T-helper 1 cell (primary cell): ENCODE measurements at places on chromosomes 6 and 20.

DNA sequence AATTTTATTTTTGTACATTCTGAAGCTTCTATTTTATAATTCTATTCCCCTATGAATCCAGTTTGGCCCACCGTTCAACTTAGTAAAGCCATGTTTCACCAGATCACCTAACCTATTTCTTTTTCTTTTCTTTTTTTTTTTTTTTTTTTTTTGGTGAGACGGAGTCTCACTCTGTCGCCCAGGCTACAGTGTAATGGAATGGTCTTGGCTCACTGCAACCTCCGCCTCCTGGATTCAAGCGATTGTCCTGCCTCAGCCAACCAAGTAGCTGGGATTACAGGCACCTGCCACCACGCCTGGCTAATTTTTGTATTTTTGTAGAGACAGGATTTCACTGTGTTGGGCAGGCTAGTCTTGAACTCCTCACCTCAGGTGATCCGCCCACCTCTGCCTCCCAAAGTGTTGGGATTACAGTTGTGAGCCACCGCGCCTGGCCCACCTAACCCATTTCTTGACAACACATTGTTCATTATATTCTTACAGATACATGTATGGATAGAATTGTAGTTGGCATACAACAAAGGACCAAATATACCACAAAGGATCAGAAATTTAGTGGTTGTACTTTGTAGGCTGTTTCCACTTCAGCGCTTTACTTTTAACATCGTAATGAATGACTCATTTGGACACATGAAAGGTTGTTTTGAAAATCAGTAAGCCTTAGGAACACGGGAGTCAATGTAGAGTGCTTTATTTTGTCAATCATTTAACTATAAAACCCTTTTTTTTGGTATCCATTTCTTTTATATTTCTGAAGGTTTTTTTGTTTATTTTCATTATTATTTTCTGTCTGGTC is 63.2 kb downstream of the GJA1 start:
- no peak for DNase-seq

GRCh38 chr20:8720089-8720488 is 348.8 kb upstream of the PLCB4 start:
- DNase-seq, result no peak

GRCh38 chr6:131366223-131366622 is 206.8 kb upstream of the ARG1 start:
- DNase-seq, result no peak

- no peak for DNase-seq
Measured at GRCh38 chr6:2737885-2738284, 12.8 kb downstream of the MYLK4 start.

DNA sequence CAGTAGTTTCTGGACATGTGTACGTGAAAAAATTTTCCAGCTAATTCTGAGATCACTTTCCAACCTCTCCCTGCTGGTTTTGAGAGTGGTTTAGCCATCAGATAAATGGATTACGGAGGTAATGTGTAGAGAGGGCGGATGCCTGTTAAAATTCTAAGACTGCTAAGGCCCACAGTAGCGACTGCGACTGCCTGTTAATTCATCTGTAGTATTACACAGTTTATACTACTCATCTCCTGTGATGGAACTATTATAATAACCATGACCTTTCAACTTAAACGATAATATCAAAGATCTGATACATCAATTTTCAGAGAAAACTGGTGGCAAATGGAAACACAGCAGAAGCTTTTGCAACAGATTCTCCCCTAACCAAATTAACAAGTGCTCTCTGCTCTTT is 102.3 kb downstream of the IRF4 start:
- no peak for DNase-seq

DNA sequence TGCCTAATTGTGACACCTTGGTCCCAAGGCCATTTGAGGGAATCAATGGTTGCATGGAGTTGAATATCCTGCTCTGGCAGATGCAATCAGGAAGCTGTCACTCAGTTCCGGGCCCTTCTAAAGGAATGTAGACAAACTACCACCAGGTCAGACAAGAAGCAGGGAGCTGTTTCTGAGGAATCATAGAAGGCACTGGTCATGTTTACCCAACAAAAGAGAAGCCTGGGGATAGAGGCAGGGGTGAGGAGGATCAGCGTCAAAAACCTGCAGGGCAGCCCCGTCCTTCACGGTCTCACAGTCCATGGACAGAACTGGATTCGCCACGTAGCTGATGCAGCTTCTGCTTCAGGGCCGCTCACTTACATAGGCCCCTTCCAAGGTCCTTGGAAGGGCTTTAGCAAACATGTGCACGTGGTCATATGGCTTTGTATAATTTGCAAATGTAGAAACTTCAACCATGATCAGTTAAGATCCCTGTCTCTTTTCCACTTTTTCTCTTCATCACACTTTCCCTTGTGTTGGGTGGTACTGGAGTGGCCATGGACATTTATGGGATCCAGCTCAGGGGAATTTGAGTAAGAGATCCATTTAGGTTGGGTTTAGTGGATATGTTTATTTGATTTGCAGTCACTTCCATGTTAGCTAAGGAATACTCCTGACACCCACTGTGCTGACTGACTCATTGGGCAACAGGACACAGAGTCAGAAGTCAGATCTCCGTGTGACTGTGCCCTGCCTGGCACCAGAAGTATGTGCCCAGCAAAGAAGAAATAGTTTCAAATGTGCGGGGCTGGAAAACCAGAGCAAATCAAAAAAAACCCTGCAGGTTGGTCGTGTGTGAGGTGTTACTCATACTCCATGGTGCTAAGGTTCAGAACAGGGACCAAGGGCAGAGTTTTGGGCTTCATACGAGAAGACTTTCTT is 60.0 kb upstream of the ZFAND3 start:
- no peak for DNase-seq

DNA sequence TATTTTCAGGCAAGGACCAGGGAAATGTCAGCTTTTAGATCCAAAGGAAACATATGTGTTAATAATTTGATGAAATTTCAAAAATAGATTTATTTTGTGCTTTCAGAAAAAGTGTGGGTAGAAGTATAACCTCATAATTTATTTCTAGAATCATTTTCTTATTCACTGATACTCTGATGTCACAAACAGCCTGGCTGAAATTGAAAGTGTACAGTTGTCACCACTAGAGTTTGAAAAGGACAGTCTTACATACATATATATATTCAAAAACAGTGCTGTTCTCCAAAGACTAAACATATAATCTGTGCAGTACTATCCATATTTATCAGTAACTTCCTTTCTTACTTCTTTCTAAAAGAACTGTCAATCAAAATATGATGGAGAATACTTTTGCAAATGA is 254.4 kb upstream of the KCNQ5 start:
- DNase-seq, result no peak
